ENCODE measurements at places on chromosomes 11 and 22.

DNA sequence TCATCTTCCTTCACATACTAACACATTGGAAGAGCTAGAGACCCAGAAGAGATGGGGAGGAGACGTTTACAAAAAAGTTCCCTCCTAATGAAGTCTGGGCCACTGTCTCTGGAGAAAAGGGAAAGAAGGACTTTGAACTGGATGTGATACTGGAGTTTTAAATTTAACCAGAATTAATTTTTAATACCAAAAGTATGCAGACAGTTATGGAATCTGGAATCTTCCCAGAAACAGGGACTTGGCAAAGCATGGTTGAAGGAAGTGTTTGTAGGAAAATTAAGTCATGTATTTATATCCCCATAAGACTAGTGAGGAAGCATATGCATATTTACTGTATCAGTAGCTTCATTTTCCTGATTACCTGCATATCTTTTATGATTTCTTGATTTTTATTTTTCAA is 215.5 kb downstream of the TTC28 start:
- no peak for DNase-seq

DNA sequence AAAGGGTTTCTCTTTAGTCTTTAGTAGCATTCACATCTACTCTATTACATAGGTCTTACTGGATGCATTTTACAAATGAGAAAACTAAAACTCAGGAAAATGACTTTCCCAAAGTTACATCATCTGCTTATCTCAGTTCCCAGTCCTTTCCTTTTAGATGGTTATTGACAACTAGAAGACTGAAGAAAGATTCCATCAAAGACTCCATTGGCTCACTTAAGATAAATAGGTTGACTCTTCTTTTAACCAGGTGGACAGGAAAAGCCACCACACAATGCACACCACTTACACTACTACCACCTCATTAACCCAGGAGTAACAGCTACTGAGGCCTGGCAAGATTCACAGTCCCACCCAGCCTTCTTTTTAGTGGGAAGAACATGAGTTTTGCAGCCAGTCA is 123.6 kb downstream of the TRIM44 start:
- no peak for DNase-seq

GRCh38 chr11:64028398-64029115 is 7.2 kb upstream of the FLRT1 start:
- DNase-seq, result no peak

DNA sequence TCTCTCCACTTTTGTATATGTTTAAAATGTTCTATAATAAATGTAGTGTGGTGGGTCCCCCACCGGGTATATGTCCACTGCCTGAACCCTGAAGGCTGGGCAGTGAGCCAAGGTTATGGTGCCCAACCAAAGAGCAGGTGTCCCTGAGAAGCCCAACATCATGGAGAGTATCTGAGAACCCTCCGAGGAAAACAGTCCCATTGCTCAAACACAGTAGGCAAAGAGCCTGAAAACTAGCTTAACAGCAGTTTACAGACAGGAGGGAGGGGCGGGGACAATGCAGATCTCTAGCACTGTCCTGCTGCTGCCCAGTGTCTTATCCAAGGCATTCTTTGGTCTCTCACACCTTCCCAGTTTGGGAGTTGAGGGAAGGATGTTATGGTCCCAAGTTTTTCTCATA is 91.0 kb downstream of the TMPRSS5 start:
- DNase-seq, result no peak

DNA sequence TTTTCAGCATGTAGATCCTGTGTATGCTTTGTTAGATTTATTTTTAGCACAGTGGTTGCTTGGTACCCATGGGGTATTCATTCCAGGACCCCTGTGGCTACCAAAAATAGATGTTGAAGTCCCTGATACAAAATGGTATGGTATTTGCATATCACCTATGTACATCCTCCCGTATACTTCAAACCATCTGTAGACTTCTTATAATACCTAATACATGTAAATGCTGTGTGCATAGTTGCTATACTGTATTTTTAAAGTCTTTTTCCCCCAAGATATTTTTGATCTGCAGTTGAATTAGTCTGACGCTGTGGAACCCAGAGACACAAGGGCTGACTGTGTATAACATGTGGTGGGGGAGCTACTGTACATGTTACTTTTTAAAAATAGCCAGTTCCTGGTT is 101.1 kb downstream of the ATXN10 start:
- no peak for DNase-seq

DNA sequence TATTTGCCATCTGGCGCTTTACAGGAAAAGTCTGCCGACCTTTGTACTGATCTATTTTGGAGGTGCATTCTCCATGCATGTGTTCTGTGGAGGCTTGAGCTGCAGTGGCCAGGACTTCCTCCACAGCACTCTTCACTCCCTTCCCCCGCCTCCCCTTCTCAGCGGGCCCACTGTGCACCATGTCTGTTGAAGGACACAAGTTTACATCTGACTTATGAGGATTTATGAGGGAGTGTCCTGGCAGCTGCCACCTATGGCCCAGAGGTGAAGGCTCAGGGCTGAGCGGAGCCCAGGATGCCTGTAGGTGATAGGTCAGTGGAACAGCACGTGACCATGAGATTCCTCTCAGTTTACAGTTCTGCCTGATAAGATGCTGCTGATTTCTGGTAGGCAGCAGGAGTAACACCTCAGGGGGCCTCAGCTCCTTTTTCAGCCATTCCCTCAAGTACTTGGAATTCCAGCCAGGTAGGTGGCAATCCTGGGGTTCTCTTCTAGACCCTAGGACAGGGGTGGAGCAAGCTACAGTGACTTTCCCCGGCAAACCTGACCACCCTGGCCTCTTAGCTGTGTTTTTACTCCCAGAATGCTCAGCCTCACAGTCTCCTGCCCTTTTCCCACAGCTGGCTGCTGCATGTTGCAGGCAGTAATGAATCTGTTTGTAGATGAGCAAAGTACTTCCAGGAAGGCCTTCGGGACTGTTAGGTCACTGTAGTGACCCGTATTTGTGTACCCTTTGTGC is 59.9 kb downstream of the PPFIBP2 start:
- no peak for DNase-seq

DNA sequence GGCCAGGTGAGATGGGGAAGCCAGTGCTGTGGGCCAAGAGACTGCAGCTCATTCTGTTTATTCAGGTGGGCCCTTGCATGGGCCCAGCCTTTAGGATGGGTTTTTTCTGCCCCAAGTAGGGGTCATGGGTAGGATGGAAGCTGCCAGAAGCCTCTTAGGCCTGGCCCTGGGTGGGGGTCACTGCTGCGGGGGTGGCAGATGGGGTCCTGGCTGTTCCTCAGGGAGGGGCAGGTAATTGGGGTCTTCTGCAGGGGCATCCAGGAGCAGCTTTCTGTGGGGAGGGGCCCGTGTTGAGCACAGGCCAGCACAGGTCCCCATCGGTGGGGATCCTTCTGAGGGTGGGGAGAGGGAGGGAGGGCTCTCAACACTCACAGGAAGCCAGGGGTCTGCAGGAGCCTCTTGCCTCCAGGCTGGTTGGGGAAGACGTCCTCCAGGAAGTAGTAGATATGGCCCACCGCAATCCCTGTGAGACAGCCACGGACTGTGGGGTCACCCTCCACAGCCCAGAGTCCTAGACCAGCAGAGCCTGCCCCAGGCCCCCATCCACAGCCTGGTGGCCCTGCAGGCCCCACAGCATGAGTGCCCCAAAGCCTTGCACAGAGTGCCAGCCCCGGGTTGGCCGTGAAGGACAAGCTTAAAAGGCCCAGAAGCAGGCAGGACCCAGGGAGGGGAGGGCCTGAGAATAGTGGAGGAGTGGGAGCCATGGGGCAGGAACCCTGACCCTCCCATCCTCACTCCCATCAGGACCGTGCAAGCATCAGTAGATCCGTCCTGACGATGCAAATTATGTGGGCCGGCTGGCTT is 1.9 kb downstream of the DERL3 start:
- no peak for DNase-seq

DNA sequence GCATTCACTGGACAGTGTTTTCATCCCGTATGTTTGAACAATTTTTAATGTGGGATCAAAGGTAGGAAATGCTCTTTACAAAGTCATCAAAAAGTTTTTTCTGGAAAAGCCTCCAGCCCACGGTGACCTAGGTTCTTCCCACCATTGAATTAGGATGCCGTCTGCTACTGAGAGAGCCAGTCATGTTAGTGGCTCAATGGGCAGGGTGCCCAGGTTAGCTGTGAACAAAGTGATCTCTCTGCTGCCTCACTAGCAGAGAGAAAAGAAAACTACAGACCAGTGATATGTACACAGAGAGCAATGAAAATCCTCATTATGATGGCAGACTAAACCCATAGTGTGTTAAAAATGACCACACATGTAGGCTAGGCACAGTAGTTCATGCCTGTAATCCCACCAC is 32.4 kb downstream of the KCNQ1 start:
- DNase-seq, result no peak

DNA sequence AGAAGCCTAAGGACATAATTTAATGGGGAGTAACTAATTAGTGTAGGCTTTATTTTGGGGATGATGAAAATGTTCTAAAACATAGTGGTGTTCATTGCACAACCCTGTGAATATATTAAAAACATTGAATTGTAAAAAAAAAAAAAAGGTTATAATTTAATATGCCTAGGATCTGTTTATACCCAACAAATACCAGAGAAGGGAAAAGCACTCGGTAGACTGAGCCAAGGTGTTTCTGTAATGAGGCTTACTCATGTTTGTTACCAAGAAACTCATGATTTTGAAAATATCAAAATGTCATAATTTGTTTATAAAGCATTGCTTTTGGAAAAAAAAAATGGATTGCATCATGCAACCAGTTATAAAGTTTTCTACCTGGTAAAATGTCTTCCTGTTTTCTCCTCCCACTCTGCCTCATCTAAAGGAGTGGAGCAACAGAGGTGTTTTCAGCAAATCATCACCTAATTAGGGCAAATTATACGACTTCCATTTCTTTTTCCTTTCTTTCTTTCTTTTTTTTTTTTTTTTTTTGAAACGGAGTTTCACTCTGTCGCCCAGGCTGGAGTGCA is 14.2 kb upstream of the EIF3M start:
- no peak for DNase-seq

DNA sequence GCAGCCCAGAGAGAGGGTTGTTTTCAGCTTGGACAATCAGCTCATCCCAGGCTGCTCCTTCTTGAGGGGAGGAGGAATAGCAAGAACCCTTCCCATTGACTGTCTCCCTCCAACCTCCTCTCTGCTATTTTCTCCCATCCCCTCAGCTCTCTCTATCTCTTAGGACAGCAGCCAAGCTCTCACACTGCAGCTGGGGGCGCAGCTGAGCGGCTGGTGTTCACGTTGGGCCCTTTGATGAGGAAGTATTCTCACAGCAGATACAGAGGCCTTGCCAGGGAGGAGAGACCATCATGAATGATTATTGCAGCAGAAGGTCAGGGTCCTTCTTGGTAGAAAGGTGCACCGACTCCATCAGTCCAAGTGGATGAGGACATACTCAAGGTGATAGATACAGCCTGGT is 26.5 kb upstream of the CADM1 start:
- no peak for DNase-seq

- DNase-seq, result no peak
Measured at GRCh38 chr22:28802595-28803123, 2.3 kb upstream of the XBP1 start.

DNA sequence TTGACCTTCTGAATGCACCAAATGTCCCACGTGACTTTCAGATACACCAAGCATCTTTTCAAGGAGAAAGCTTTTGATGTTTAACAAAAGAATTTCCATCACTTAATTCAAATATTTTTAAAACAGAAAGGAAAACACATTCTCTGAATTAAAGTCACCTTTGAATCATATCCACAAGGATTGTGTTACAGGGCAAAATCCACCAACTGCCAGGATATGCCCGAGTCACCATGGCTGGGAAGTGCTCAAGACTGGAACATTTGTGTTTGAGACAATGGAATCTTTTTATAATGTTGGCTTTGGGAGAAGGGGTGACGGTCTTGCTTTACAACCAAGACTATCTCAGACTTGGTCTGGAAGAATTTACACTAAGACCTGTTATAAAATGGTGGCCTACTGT is 40.8 kb downstream of the BID start:
- DNase-seq, result no peak

GRCh38 chr11:114317787-114318137 is 21.6 kb downstream of the NNMT start:
- no peak for DNase-seq

- DNase-seq, result no peak
Measured at GRCh38 chr22:35891442-35891841, 137.2 kb downstream of the RBFOX2 start.

DNA sequence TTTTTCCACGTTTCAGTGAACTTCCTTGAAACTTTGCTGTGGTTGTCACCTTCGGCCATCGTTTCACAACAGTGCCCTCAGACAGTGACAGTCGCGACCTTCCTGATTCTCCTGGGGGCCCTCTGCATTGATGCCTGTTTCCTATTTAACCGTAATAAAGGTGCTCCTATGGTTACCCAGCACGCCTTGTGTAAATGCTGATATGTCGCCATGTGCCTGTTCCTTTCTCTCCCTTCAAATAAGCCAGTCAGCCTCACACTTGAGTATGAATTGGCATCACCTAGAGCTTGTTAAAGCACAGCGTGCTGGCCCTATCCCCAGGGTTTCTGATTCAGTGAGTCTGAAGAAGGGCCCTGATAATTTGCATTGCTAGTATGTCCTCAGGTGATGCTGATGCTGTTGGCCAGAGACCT is 104.8 kb downstream of the MICAL2 start:
- DNase-seq, result no peak

GRCh38 chr11:112864672-112865071 is 96.5 kb upstream of the NCAM1 start:
- no peak for DNase-seq

DNA sequence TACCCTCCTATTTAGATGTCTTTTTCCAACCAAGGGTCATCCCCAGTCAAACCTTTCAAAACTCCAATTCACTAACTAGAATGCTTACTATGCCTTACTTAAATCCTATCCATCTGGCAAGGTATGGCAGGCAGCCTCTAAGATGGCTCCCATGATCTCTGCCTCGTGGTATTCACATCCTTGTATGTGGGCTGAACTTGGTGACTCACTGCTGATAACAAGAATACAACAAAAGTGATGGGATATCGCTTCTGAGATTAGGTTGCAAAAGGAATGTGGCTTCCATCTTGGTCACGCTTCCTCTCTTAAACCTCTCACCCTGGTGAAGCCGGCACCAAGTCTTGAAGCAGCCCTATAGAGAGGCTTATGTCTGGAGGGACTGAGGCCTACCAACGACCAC is 29.6 kb upstream of the UPB1 start:
- no peak for DNase-seq

- no peak for DNase-seq
Measured at GRCh38 chr11:91247009-91247735, 977.4 kb upstream of the FAT3 start.

- no peak for DNase-seq
Measured at GRCh38 chr11:15106201-15106965, 8.3 kb upstream of the INSC start.
